Activated CD8-positive, alpha-beta memory T cell treated with anti-CD3 and anti-CD28 coated beads, Interleukin-2, amount 50 U/mL, for 48 hours (primary cell): ENCODE measurements at places on chromosomes 1 and 21.

DNA sequence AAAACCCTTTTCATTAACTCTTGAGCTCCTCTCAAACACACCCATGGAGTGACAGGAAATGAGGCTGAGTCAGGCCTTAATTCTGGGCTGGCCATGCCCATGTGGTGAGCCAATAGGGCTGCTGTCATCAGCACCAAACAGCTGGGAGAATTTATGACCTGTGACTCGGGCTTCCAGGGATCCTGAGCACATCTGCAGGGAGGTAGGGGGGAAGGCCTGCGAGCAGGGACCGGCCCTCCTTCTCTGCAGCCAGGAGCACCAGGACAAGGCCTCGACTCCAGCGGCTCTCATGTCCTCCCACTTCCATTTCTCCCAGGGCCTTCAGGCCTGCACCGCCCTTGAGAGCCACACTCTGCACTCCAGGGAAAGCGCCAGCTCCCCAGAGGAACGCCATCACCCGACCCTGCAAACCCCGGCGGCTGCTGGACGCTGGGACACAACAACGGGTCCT is 14.6 kb downstream of the RIPK4 start:
- DNase-seq = no peak

DNA sequence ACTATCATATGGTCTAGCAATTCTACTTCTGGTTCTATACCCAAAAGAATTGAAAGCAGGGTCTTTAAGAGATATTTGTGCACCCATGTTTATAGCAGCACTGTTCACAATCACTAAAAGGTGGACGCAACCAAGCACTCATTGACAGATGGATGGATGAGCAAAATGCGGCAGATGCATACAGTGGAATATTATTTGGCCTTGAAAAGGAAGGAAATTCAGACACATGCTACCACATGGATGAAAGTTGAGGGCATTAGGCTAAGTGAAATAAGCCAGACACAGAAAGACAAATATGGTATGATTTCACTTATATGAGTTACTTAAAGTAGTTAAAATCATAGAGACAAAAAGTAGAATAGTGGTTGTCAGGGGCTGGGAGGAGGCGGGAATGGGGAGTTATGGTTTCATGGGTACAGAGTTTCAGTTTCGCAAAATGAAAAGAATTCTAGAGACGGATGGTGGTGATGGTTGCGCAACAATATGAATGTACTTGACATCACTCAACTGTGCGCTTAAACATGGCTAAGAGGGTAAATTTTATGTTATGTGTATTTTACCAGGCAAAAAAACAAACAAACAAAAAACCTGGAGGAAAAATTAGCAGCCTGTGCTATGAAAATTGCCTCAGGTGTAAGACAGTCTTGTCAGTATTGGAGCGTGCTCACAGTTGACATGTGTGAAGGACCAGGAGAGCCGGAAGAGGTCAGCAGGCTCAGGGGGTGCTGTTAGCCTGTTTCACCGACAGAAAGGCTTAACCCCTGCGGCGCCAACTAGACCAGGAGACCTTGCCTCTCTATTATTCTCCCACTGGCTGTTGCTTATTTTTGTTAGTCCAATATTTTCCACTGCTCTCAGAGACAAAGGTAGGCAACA is 26.5 kb downstream of the CD247 start:
- no peak for DNase-seq

GRCh38 chr1:220556641-220557040 is 28.7 kb downstream of the MARK1 start:
- DNase-seq = no peak

- no peak for DNase-seq
These were observed 166.9 kb downstream of the IER5 start for GRCh38 chr1:181255270-181255929.
